ENCODE measurements at places on chromosomes 2 and 18.

GRCh38 chr2:47265158-47265557 is 110.0 kb upstream of the STPG4 start:
- no peak for DNase-seq

DNA sequence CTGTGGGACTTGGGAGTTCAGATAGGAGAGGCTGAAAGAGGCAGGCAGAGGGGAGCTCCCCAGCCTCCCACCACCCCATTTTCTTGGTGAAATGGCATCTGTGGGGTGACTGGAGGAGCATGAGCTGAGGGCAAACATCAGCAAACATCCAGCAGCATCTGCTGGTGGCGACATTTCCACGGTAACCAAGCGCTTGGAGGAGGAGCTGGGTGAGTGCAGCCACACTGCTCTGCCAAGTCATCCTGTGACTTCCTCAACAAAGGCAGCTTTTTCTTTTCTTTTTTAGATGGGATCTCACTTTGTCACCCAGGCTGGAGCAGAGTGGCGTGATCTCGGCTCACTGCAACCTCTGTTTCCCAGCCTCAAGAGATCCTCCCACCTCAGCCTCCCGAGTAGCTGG is 5.6 kb downstream of the TXNL4A start:
- no peak for DNase-seq

- no peak for DNase-seq
Observed at GRCh38 chr18:60506190-60506589, 133.6 kb upstream of the MC4R start.

GRCh38 chr2:172513935-172514586 is 41.8 kb upstream of the PDK1 start:
- DNase-seq = no peak

DNA sequence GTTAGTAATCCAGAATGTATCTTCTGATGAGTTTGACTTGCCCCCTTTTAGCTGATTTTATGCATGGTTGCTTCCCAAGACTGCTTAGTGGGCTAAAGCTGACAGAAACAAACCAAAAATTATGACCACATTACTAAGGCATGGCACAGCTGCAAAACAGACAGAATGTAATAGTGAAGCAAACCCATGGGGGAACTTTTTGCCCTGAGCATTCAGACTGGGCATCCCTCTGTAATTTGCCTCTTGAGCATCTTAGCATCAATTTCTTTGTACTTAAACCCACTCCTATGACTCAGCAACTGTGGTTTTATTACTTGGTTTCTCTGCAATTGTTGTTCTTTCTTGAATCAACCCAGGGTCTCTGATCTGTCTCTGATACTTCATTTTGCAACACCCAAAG is 487.3 kb upstream of the DCC start:
- DNase-seq = no peak

DNA sequence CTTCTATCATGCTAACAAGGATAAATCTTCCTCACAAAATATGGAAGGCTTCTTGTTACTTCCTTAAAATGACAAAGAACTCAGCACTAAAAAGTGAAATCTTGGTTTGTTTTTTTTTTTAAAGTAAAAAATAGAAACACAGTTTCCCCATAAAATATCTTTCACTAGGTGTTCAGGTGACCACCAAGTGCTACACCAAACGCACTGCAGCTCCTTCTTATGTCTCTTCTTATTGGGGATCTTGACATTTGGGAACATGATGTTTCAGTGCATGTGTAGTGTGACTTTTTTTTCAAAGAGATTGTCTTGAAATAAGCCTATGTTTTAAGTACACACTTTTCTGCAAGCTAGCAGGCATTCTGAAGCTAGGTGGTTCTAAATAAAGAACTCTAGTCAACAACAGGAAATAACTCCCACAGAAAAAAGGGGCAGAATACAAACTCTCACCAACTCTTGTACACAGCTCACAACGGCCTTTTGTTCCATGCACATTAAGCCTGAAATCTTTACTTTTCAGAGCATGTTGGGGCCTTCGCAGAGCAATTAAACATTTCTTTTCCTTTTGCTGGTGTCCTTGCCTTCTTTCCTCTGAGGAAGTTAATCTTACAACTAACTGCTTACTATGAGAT is 13.2 kb upstream of the SERTAD2 start:
- DNase-seq = no peak

DNA sequence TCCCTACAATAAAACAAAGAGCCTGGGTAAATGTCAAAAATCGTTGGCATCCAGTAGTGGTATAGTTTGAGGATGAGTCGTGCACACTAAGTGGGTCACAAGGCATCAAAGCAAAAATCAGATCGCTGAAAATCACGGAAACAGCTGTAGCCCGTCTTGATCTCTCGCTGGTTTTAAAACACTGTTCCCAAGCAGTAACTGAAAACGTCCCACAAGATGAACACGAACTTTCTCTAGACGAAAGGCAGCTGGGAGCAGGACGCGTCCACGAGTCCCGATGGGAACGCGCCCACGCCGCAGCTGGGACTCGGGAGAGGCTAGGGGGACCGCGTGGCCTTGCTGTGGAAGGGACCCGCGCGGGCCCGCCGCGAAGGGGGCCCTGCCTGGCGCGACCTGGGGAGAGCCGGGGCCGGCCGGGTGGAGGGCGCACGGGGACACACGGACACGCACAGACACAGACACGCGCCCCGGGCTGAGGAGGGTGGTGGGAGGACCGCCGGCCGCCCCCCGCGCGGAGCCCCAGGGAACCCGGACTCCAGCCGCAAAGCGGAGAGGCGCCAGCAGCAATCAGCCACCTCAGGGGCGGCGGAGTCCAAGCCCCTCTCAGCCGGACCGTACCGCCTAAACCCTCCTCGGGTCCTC is 651 bp downstream of the STK17B start:
- DNase-seq = peak; percentile 50

- no peak for DNase-seq
Observed at GRCh38 chr2:191942739-191943103, 95.8 kb upstream of the CAVIN2 start.

DNA sequence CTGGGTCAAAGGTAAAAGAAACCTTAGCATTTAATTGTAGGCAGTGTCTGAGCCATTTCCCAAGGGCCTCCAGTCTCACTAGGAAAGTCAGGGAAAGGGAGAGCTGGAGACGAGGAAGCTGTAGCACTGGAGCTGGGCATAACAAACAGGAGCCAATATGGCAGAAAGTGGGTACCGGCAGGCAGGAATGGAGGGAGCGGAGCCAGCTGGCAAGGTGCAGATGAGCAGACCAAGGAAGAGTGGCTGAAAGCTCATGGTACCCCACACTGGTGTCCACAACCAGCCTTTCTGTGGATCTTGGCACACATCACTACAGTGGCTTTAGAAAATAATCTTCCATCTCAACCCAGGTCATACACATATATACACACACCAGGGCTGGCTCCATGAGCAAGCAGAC is 40.0 kb downstream of the ANKRD44 start:
- no peak for DNase-seq

- DNase-seq = no peak
Observed at GRCh38 chr2:30730736-30731647, 76.3 kb downstream of the CAPN13 start.

Measured in NCI-H1105 treated with DMSO at 0.1 percent for 48 hours (cell line).